ENCODE measurements at places on chromosomes 16 and 17.

- no peak for DNase-seq
Measured at GRCh38 chr17:42514867-42515266, 21.2 kb upstream of the NAGLU start.

- no peak for DNase-seq
Measured at GRCh38 chr17:77033892-77034404, 106.8 kb upstream of the SEC14L1 start.

DNA sequence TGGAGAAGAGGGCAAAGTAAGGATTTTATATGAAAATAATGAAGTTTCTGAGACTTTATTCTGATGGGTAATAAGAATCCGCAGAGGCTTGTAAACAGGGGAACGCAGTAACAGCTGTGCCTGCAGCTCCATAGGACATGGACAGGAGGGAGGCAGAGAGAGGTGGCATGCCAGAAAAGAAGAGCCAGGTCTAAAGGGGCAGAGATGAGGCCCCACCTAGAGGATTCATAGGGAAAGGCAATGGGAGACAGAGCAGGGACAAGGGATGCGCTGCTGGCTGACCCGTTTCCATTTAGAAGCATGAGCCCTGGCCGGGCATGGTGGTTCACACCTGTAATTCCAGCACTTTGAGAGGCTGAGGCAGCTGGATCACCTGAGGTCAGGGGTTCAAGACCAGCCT, 340.3 kb upstream of the CDH5 start:
- DNase-seq: peak; percentile 50

GRCh38 chr17:79108870-79109269, 34.2 kb downstream of the ENGASE start:
- DNase-seq: no peak

DNA sequence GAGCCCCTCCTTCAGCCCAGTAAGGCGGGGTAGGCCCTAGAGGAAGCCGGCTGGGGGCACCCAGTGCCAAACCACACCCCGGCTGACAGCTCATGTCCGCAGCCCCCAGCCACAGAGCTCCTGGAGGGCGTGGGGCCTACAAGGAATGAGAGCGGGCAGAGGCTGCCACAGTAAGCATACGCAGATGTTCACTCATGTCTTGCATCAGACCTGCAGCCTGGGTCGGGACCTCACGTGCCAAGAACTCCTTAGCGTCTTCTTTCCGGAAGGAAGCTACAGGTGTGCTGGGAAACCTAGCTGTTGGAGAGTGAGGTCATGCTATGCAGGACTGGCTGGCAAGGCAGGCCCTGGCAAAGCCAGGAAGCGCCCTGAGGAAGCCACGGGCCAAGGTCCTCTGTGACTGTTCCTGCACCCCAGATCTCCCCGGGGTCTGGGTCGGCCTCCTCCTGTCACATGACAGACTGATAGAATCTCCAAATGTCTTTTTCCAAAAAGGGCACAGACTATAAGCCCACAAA, 1.6 kb downstream of the ZNF598 start:
- peak; percentile 82 for DNase-seq

DNA sequence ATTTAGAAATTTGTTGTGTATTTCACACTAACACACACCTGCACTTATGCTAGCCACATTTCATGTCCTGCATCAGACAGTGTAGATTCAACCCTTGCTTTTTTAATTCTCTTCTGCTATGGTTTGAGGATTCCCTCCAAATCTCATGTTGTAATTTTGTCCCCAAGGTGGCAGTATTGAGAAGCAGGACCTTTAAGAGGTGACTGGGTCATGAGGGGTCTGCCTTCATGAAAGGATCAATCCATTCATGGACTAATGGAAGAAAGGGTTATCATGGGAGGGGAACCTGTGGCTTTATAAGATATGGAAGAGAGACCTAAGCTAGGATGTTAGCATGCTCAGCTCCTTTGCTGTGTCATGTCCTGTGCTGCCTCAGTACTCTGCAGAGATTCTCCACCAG, 1032.2 kb downstream of the CDH11 start:
- peak; percentile 53 for DNase-seq

GRCh38 chr16:88989852-88990547, 13.0 kb upstream of the CBFA2T3 start:
- no peak for DNase-seq

GRCh38 chr16:27700304-27700995, 150.5 kb downstream of the KATNIP start:
- no peak for DNase-seq

- no peak for DNase-seq
Measured at GRCh38 chr17:67557921-67558320, 159.8 kb upstream of the NOL11 start.

- DNase-seq: peak; percentile 17
Measured at GRCh38 chr17:70136131-70136530, 33.2 kb upstream of the KCNJ2 start.

DNA sequence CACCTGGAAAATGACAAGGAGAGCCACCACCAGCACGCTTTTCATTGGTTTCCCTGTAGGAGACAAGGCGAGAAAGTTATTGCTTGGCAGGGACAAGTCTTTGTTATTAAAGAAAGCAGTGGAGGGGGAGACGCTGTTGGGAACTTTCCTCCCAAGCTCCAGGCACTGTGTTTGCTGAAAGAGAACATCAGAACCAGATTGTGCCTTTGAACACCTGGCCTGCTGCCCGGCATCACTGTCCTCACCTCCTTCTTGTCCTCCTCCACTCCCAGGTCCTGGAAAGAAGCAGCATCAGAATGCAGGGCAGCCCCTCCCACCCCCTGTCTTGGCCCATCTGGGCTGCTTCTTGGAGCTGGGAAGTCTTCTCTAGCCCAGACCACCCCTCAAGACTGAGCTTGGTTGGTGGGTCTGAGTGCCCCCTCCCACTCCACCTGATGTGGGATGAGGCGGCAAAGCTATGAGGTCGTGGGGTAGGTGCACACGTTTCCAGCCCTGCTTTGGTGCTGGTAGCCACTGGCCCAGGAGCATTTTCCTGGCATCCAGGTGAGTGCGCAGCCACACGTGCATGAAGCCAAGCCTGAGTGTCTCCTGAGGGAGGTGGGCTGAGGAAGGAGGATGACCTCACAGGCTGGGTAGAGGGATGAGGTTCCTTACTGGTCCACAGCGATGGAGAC, 6.2 kb downstream of the CCR7 start:
- no peak for DNase-seq

DNA sequence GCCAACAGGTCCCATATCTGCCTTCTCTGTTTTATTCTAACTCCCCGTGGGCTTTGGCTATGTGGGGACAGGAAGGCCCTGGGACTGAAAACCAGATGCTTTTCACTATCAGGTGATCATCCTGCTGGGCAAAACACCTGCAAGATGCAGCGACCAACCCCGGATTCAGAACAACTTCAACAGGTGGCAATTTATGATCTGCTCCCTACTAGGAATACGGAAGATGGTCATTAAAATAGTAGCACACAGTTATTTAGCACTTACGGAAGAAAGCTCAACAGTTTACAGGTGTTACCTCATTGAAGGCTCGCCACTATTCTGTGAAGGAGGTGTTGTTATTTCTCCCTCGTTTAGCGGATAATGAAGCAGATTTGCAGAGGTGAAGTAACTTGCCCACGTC, 7.8 kb upstream of the SLC5A11 start:
- DNase-seq: no peak

- DNase-seq: no peak
Measured at GRCh38 chr17:19384723-19385391, 2.1 kb downstream of the MFAP4 start.

DNA sequence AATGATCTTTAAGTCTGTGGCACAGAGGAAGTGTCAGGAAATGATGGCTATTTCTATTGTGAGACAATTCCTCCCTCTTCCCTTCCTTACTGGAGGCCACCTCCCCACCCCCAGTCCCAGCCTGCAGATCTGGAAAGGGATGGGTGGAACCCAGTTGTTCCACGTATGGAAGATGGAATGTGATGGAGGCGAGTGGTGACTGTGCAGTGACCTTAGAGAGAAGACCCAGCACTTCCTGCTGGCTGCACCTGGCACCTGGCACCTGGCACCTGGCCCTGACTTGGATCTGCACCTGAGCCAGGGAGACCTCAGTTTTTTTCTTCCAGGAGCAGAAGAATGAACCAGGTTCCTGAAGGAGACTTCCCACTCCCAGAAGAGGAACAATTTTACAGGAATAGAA, 33.0 kb upstream of the TMC5 start:
- DNase-seq: peak; percentile 90

DNA sequence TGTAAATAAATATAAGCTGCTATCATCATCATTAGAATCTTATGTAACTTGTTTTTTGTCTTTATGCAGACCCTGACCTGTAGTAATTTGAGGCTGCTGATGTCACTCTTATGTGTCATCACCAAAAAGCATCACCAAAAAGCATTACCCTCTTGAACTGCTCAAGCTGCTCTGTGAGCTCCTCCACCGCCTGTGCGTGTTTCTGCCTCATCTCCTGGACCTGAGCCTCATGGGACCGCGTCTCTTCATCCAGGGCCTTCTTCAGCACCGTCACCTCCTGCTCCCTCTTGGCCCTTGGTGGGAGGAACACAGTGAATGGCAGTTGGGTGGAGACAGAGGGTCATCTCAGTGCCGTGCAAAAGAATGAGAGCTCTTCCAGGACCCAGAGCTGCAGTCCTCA, 82.4 kb downstream of the NDE1 start:
- DNase-seq: no peak

GRCh38 chr16:4175849-4176248, 59.6 kb upstream of the ADCY9 start:
- no peak for DNase-seq

DNA sequence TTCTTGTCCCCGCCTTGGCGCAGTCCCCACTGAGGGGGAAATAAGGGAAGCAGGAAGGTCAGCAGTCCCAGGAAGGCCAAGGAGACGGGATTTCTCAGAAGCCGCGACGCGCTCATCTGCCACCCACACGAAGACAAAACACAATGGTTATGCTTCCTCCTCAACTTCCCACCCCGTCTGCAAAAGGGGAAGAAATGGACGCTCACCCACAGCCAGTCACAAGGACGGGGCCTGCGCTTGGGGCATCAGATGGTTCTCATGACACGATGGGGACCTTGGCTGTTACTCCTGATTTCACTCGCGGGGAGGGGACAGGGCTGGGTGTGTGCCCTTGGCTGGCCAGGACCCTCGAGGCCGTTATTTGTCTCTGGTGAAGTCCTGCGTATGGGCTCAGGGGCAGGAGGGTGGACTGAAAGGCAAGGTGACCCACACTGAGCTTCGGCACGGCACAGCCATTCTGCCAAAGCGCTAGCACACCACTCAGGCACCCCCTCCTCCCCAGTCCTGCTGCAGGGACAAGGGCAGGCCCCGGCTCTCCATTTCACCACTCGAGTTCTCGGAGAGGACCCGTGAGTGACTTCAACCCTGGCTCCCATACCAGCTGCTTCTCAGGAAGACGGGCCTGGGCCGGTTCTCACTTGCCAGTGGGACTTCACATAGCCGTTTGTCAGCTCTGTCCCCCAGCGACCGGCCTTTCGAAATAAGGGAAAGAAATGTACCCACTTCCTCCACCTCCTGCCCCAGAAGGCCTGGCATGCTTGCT, 84.5 kb downstream of the ABR start:
- no peak for DNase-seq

GRCh38 chr17:80913928-80914821, 77.5 kb upstream of the CHMP6 start:
- DNase-seq: no peak

DNA sequence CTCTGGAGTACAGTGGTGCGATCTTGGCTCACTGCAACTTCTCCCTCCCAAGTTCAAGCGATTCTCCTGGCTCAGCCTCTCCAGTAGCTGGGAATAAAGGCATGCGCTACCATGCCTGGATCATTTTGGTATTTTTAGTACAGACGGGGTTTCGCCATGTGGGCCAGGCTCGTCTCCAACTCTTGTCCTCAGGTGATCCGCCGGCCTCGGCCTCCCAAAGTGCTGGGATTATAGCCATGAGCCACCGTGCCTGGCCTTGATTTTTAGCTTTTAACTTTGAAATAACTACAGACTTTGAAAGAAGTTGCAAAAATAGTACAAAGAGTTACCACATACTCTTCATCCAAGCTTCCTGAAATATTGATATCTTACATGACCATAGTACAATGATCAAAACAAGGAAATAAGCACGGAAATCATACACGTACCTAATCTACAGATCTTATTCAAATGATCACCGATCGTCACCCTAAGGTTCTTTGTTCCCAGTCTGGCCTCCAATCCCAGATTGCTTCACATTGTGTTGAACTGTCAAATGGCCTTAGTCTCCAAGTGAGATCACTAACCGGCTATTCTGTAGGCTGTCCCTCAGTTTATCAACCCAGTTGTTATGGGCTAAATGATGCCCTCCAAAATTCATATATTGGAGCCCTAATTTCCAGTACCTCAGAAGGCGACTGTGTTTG, 18.4 kb downstream of the NPIPA1 start:
- DNase-seq: no peak

- DNase-seq: peak; percentile 80
Measured at GRCh38 chr17:74923538-74924249, 379 bp upstream of the OTOP2 start.

DNA sequence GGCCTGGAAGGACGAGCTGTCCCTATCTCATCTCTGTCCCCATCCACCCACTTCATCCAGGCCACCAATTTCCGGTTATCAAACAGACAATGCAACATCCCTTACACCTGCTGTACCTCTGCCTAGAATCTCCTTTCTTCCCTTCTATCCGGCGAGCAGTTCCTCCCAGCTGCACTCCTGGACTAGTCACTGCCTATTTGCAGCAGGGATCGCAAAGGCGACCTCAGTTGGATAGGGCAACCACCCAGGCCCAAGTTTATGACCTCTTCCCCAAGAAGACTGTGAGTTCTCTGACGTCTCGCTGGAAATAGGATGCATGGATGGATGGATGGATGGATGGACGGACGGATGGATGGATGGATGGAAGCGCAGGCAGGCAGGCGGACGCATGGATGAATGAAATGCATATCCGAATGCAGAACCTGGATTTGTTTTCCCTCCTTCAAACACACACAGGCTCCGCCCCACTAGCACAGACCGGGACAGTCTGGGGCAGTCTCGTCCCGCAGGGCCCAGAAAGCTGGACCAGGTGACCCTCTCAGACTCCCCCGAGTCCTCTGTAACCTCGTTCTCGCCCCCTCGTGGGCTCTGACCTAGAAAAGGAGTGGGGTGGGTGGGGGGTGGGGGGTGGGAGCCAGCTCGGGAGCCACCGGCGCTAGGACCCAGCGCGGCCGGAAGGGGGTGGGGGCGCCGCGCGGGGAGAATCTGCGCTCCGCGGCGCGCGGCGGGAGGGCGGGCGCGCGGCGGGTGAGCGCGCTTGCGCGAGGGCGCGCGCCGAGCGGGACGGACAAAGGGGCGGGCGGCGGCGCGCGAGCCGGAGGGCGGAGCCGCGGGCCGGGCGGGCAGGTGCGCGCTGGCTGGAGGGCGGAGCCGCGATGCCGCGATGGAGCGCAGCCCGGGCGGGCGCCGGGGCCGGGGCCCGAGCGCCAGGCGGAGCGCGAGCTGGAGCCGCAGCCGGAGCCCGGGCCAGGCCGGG, at the start of gene SBK1:
Gene SBK1, plus strand, starts transcription at position 875 of the 976 bp plus-strand sequence. CDS start 24,867 bp downstream, outside the sequence.
- DNase-seq: peak; percentile 70
